ENCODE measurements at places on chromosomes 4 and X.

DNA sequence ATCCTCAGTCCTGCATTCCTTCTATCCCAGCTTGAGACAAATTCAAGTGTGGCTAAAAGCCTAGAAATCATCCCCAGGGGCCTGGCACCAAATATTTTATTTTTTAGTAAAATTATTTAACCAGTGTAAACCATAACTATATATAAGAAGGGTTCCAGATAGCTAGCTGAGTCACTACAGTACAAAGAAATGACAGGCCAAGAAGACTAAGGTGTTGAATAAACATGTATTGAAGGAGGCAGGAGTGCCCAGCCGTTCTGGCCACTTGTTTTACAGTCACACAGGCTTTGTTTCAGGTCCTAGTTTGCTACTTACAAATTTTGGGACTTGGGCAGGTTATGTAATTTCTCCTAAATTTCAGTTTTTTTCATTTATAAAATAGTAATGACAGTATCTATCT lies 225.9 kb upstream of the PITX2 start:
- no peak for DNase-seq

DNA sequence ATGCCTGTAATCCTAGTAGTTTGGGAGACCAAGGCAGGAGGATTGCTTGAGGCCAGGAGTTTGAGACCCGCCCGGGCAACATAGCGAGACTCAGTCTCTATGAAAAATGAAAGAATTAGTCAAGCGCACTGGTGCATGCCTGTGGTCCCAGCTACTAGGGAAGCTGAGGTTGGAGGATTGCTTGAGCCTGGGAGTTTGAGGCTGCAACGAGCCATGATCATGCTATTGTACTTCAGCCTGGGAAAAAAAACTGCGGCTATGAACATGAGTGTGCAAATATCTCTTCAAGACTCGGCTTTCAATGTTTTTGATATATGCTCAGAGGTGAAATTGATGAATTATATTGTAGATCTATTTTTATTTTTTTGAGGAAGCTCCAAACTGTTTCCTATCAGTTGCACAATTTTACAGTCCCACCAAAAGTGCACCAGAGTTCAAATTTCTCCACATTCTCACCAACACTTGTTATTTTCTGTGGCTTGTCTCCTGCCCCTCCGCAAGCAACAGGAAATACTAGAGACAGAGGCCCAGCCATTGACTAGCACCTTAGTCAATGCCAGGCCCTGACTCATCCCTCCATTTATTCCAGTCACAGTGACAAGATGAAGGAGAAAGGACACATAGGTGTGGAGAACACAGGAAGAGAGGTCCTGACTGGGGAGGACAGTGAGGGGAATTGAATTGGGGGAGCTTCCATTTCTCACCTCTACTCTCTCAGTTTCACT lies 33.1 kb upstream of the ZNF41 start:
- DNase-seq, result no peak

- no peak for DNase-seq
Measured at GRCh38 chr4:87399148-87399547, 8.2 kb upstream of the HSD17B11 start.

DNA sequence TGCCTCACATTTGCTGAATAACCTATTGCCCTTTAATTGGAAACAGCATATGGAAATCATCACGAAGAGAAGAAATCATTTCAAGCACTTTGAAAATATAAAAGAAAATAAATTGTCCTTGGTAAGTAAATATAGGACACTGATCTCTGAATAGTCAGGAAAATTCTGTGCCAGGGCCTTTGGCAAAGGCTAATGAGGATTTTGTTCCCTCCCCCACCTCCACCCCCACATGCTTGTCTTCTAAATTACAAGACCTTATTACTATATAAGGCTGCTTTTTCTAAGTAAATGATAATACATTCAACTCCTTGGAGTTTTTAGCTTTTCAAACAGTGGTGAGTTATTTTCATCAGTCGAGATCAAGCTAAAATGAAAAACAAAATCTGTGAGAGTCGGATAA lies 15.8 kb downstream of the SYNPO2 start:
- no peak for DNase-seq

DNA sequence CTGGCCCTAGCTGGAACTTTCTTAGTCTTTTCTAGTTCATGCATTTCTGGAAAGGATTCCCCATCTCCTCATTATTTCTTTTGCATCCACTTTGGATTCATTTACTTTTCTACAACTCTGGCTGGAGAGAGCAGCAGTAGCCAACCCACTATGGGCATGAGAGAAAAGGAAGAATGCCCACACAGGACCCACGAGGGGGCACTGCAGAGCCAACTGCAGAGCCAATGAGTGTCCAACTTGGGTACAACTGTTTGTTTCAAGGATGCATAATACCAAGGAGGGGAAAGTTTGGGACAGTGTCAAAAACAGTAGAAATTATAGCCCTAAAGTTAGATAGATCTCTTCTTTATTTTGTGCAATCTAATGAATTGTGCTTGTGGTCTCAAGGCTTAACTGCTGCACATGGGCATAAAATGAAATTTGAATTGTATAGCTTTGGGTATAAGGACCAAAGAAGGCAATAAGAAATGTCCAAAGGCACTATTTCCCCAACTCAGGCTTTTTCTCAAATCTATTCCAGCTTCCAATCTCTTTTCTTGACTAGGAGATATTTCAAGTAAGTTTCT lies 230.6 kb downstream of the NSUN7 start:
- DNase-seq, result no peak

- DNase-seq, result no peak
Measured at GRCh38 chrX:39969099-39969818, 128.5 kb downstream of the BCOR start.

- DNase-seq, result no peak
Measured at GRCh38 chr4:3529363-3529762, 2.9 kb downstream of the LRPAP1 start.

DNA sequence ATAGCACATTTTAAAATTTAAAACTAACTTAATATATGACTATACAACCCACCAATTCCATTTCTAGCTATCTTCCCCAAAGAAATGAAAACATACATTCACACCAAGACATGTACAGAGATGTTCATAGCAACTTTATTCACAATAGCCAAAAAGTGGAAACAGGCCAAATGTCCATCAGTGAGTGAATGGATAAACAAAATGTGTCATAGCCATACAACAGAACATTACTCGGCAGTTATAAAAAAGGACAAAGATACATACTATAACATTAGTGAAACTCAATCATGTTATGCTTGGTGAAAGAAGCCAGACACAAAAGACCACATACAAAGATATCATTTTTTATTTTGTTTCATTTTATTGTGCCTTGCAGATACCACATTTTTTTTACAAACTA lies 396.8 kb downstream of the PACRGL start:
- no peak for DNase-seq

GRCh38 chr4:138948918-138949317 lies 66.7 kb upstream of the NOCT start:
- DNase-seq, result no peak

GRCh38 chr4:140995058-140995457 lies 138.2 kb downstream of the RNF150 start:
- no peak for DNase-seq

DNA sequence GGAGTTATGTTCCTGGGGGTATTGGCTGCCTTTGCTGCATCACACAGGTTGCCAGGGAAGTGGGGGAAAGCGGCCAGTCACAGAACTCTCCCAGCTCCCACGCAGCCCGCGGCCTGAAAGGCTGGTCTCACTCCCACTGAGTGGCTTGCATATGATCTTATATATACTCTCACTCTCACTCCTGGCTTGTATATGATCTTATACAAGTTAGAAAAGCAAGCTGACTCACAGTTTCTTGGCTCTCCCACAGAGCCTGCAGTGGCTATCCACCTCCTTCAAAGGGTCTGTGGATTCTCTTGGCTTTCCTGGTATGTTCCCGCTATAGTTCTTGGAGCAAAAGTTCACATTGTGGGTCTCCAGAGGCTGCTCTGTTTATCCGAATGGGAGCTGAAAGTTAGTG lies 833.5 kb upstream of the GALNTL6 start:
- no peak for DNase-seq
